Muscle of back (tissue), 13 donors: ENCODE measurements at places on chromosomes 6 and 20. TPM values are rescaled to one million over a fixed set of nuclear protein-coding genes. Genes with fewer than 3 reads are reported as not detected.

Gene ADRM1
- 44.8 TPM for polyA plus RNA-seq

Gene RIMS4
- polyA plus RNA-seq: 7.1 TPM

Gene C4B
- polyA plus RNA-seq: 16.6 TPM

Gene VEGFA
- polyA plus RNA-seq: 67.0 TPM

Gene C6orf163
- 0.81 TPM for polyA plus RNA-seq

Gene CALHM5
- polyA plus RNA-seq: 3.2 TPM

Gene FOXP4
- polyA plus RNA-seq: 12.1 TPM

Gene PSMB9
- 4.2 TPM for polyA plus RNA-seq

Gene RNGTT
- 8.8 TPM for polyA plus RNA-seq

Gene GTF2H4
- polyA plus RNA-seq: 29.7 TPM

Gene FLRT3
- polyA plus RNA-seq: 12.9 TPM

Gene ENPP1
- 16.4 TPM for polyA plus RNA-seq

Gene MAN1A1
- 36.0 TPM for polyA plus RNA-seq

Gene SMLR1
- polyA plus RNA-seq: not detected

Gene SLC22A2
- 0.28 TPM for polyA plus RNA-seq

Gene MICB
- polyA plus RNA-seq: 1.1 TPM

DNA sequence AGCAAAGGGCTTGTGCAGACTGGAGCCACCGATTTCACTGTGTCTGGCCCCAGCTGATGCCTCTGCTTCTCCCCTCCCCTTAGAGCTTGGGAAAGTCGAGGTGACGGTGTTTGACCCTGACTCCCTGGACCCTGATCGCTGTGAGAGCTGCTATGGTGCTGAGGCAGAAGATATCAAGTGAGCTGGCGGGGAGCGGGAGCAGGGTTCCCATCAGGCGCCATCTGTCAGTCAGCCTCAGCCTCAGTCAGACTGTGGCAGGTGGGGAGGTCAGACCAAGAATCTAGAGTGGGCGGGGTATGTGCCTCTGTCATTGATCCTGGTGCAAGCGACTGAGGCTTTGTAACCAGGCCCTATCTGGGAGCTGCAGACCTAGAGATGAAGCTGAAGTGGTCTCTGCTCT is 5.5 kb downstream of the ERGIC3 start:
- DNase-seq: no peak

- DNase-seq: no peak
Measured at GRCh38 chr6:169627736-169628607, 73.9 kb downstream of the WDR27 start.

DNA sequence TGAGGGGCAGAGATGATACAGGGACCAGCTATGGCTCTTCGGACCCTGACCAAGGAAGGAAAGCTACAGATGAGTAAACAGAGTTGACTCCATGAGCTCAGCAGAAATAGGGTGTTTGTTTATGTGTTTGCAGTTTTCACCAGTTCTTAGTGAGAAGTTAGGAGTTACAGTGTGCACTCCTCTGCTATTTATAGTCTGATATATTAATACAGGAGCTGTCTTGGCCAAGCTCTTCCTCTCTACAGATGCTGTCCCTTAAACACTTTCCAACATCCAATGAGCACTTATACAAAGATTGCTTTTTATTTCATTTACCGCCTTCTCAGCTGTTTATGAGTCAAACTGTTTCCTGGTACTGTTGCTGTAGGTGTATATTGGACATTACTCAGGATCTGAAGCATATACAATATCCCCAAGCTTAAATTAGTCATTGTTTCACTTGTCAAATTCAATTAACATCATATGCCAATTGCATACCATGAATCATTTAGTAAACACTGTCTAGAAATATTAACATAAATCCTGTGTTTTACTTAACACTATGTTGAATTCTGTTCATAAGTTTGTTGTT is 618.0 kb downstream of the PRKN start:
- DNase-seq: no peak

- peak; percentile 87 for DNase-seq
Measured at GRCh38 chr6:73969971-73970970, 274.3 kb downstream of the CD109 start.

DNA sequence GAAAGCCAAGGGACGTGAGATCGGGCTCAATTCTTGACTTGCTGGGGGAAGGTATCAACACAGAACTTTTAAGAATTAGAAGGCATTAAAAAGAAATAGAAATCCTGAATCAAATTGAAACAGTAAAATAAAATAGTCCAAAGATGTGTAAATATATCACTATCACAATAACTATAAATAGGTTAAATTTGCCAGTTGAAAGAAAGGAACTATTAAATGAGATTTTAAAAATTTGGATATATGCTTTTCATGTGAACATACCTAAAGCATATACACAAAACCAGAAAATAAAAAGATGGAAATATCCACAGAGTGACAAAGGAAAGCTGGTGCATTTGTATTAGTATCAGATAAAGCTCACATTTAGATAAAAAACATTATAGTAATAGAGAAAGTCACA is 152.4 kb upstream of the ESR1 start:
- no peak for DNase-seq

- peak; percentile 38 for DNase-seq
Measured at GRCh38 chr6:70221025-70221714, 81.7 kb downstream of the COL9A1 start.

DNA sequence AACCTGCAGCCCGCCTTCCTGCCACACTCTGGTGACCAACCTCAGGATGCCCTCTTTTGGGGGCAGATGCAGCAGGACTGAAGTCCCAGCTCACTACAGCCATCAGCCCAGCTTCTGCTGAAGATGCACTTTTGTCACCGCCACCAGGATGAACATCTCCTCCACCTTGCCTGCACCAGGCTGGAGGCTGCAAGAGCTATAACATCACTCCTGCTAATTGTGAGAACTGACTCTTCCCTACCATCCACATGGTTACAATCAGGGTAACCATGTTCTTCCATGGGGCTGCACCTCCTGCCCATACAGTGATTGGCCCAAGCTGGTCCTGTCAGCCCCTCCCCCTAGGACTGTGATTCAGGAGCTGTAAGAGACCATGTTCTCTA is 2.0 kb upstream of the ACTL10 start:
- no peak for DNase-seq

GRCh38 chr6:155779456-155779855 is 323.8 kb upstream of the NOX3 start:
- no peak for DNase-seq

DNA sequence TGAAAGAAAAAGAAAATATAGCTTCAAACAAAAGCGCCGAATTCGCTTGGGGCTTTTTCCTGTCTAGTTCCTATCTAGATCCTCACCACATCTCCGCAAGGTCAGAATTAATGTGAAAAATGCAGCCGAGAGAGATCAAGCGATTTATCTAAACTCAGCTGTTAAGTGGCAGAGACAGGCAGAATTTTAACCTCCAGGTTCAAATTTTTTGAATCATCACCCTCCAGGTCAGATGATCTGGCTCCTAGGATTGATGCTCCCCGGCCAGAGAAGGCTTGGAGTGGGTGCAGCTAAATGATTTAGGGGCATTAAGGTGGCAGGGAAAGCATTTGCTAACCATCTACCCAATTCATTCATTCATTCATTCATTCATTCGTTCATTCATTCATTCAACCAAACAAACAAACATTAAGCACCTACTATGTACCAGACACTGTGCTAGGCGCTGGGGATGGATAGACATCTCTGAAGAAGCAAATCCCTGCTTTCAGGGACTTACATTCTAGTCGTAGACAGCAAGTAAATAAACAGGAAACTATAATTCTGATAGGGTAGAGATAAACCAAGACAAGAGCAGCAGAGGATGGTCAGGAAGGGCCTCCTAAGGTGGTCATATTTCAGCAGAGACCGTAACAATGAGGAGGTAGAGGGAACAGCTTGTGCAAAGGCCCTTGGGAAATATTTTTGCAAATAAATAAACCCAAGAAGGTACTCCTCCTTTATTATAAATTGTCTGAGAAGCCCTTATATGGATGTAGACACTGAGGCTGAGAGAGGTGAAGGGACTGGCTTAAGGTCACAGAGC is 672 bp upstream of the UBE2V1 start:
- no peak for DNase-seq

DNA sequence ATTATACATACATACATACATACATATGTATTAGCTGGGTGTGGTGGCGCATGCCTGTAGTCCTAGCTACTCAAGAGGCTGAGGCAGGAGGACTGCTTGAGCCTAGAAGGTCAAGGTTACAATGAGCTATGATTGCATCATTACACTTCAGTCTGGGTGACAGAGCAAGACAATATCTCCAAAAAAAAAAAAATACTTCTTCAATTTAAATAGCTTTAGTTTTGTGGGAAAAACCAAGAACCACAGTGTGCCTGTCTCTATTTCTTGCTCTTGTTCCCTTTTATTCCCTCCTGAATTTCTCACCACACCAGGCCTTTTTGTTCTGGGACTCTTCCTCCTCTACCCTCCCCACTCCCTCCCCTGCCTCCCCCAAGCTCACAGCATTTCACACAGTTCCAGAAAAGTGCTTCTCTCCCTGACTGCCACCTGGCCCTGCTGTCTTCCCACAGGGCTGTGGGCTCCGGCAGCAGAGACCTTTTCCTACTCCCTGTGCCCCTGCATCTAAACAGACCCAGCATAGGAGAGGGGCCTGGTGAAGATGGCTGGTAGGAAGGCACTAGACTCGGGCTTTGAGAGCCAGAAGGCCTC is 1.3 kb downstream of the C20orf203 start:
- DNase-seq: no peak

- DNase-seq: no peak
Measured at GRCh38 chr6:111727802-111728201, 122.1 kb upstream of the TRAF3IP2 start.

GRCh38 chr6:34179106-34179720 is 33.3 kb upstream of the GRM4 start:
- no peak for DNase-seq

GRCh38 chr6:3697609-3698008 is 53.9 kb downstream of the PXDC1 start:
- DNase-seq: no peak

DNA sequence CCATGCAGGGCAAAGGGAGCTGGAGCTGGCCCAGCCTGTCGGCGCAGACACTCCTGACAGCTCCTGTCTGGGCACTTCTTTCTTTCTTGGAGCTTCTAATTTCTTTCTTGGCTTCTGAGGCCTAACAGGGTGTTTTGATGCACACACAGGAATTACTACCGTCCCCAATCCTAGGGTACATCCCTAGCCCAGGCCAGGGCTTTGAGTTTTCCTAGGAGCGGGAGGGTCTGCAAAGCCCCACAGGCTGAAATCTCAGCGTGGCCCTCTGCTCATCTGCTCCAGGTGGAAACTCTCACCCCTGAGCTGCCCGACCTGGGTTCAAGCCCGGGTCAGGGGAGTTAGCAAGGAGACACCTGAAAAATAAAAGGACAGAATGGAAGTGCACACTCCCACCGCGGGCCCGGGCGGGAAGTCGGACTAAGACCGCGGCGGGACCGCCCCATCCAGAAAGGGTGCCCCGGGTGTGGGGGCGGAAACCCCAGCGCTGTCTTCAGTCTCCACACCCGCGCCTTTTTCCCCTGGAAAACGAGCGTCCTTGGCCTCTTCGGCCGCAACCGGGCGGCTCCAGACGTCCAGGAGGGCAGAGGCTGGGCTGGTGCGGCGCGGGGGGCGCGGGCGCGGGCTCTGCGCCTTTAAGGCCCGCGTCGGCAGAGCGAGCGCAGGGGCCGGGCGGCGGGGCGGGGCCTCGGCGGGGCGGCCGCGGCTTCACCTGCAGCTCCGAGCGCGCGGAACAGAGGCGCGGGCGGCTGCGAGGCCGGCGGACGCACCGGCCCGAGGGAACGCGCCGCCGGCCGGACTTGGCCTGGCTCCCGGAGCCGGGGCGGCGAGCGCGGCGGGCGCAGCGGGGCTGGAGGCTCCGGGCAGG is at the start of gene CDH4:
Gene CDH4 (plus strand): TSS at position 733 of the 865 bp plus-strand sequence.
- DNase-seq: peak; percentile 6

DNA sequence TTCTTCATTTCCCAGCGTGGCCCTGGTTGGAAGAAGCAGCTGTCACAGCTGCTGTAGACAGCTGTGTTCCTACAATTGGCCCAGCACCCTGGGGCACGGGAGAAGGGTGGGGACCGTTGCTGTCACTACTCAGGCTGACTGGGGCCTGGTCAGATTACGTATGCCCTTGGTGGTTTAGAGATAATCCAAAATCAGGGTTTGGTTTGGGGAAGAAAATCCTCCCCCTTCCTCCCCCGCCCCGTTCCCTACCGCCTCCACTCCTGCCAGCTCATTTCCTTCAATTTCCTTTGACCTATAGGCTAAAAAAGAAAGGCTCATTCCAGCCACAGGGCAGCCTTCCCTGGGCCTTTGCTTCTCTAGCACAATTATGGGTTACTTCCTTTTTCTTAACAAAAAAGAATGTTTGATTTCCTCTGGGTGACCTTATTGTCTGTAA is 292.7 kb downstream of the ESR1 start:
- DNase-seq: peak; percentile 72

DNA sequence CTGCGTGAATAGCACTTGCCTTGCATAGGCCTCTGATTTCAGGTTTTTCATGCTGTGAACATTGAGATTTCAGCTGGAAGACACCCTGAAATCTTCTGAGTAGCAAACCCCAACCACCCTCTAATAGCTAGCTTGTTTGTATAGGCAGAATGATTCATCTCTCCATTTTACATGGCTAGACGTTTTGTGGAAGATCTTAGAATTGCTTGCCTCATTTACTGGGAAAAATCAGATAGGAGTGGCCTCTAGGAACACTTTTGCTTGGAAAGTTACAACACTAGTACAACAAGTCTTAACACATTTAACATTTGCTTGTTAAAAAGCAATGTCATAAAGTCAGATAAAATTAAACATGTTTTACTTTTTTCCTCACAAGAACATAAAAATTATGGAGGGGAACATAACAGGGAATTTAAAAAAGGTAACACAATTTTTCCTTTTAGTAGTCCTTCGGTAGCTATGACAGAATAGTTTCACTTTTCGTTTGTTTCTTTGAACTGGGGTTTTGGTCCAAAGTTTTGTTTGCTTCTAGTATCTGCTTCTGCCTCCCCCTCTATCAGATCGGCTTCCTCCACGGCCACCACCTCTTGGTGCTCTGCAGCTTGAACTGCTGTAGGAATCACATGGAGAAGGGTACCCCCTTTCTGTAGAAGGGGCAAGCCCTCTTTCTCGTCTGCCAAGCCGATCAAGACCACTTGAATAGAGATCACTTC is 102.2 kb upstream of the PTCHD4 start:
- DNase-seq: no peak

GRCh38 chr6:157961153-157961831 is 20.4 kb upstream of the SYNJ2 start:
- DNase-seq: no peak

GRCh38 chr20:35487479-35487878 is 32.1 kb downstream of the CEP250 start:
- no peak for DNase-seq

GRCh38 chr6:111585974-111586315 is 19.7 kb downstream of the TRAF3IP2 start:
- no peak for DNase-seq

- no peak for DNase-seq
Measured at GRCh38 chr6:168095171-168095691, 16.2 kb upstream of the FRMD1 start.

GRCh38 chr20:60792941-60793340 is 459.1 kb upstream of the CDH4 start:
- DNase-seq: no peak

GRCh38 chr6:163886428-163886827 is 471.9 kb downstream of the QKI start:
- no peak for DNase-seq
